ENCODE measurements at places on chromosomes 2 and 18.
A peak's percentile ranks its signal among the peaks of the same experiment; 100 is the strongest.

GRCh38 chr2:32711908-32712501 is 84.2 kb downstream of the TTC27 start:
- DNase-seq = no peak

- peak; percentile 5 for DNase-seq
Measured at GRCh38 chr2:155250800-155251199, 552.3 kb downstream of the KCNJ3 start.

- no peak for DNase-seq
Measured at GRCh38 chr2:169077674-169078240, 8.4 kb downstream of the DHRS9 start.

GRCh38 chr18:5417342-5417741 is 121.8 kb upstream of the ZBTB14 start:
- DNase-seq = no peak

DNA sequence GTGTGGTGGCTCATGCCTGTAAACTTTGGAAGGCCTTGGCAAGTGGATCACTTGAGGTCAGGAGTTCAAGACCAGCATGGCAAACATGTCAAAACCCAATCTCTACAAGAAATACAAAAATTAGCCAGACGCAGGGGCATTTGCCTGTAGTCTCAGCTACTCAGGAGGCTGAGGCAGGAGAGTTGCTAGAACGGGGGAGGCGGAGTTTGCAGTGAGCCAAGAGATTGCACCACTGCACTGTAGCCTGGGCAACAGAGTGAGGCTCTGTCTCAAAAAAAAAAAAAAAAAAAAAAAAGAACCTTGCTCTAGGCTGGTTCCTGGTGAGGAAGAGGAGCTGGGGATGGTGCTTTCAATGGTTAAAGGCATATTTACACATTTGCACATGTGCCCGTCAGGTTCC is 129.4 kb downstream of the LYPD6B start:
- no peak for DNase-seq
